ENCODE measurements at places on chromosomes 7 and 10. TPM values are rescaled to one million over a fixed set of nuclear protein-coding genes. Genes with fewer than 3 reads are reported as not detected.

Gene WDFY4
- total RNA-seq, result not detected

Gene IQUB
- 0.18 TPM for total RNA-seq

Gene LIPK
- total RNA-seq, result not detected

Gene UTF1
- not detected for total RNA-seq

Gene NPC1L1
- total RNA-seq, result not detected

Gene HOGA1
- total RNA-seq, result 0.36 TPM

DNA sequence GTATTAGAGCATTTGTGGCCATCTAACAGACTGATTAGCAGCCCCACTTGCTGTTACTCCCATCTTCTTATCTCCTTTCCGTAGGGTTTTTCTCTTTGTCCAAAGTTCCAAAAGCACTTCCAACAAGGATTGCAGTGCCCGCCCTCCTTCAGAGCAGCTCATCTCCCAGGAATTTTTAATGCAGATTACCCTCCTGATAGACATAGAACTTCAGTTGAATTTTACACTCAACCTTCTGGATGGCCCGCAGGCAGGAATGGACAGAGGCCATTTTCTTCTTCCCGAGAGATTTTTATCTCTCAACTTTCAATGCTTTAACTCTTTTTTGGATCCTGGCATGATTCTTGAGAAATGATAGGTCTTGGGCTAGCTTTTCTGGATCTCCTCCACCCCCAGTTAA, 23.3 kb downstream of the PRKG1 start:
- H3K27me3 ChIP-seq, result no peaks in the 10 kb centered on the region
- H3K27ac ChIP-seq, result no peak overlapping the region
- no peak for DNase-seq
- no peak overlapping the region for H3K4me3 ChIP-seq
- no peaks in the 10 kb centered on the region for H3K36me3 ChIP-seq
- no peaks in the 10 kb centered on the region for H3K4me1 ChIP-seq

GRCh38 chr7:93178213-93178612, 30.0 kb upstream of the SAMD9L start:
- no peak overlapping the region for H3K27ac ChIP-seq
- no peaks in the 10 kb centered on the region for H3K4me1 ChIP-seq
- DNase-seq, result peak; percentile 23
- no peak overlapping the region for H3K4me3 ChIP-seq
- H3K27me3 ChIP-seq, result peaks cover 17% of the 10 kb centered on the region

DNA sequence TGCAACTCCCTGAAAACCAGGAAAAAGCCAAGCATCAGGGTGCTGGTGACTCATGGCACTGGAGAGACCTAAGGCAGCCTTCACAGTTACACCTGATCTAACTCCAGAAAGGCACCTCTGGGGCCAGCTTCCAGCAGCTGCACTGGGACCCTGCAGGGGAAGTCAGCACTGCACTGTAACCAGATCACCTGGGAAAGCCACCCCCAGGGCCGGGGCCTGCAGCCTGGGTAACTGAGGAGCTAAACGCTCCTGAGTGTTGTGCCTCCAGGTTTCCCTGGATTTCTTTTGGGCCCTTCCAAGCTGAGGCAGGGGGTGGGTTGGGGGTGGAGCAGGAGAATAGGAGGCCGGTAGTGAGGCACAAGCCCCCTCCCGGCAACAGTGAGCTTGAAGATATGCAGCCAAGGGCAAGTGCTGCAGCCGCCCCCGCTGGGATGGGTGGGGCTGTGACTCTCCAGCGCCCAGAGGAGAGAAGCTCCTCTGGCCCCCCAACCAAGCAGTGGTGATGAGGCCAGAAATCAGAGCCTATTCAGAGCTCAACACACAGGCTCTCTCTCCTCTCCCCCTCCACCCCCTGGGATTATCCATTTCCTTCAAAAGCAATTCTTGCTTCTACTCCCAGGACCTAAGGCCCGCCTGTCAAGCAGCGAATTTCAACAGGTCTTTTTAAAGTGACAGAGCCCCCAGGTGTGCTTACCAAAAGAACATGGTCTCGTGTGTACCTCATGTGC, 2.6 kb downstream of the CXCL12 start:
- H3K36me3 ChIP-seq, result peaks cover 2% of the 10 kb centered on the region
- no peak overlapping the region for H3K4me3 ChIP-seq
- H3K4me1 ChIP-seq, result peaks cover 3% of the 10 kb centered on the region
- DNase-seq, result no peak
- H3K27me3 ChIP-seq, result no peaks in the 10 kb centered on the region

Measured in IMR-90 (cell line).